ENCODE measurements at places on chromosomes 1 and 21. TPM values are rescaled to one million over a fixed set of nuclear protein-coding genes. Genes with fewer than 3 reads are reported as not detected.

SLC22A15 gene
- 6.7 TPM for total RNA-seq

TMEM200B gene
- 2.2 TPM for total RNA-seq

LDLRAD2 gene
- not detected for total RNA-seq

PLA2G2D gene
- total RNA-seq, result not detected

GBP3 gene
- 7.5 TPM for total RNA-seq

GJA9 gene
- not detected for total RNA-seq

KAZN gene
- 1.5 TPM for total RNA-seq

CLEC20A gene
- total RNA-seq, result not detected

TNFRSF14 gene
- total RNA-seq, result 21.8 TPM

CRYBG2 gene
- not detected for total RNA-seq

PRELP gene
- 7.3 TPM for total RNA-seq

VWA1 gene
- 11.5 TPM for total RNA-seq
